ENCODE measurements at places on chromosomes 4 and X.

DNA sequence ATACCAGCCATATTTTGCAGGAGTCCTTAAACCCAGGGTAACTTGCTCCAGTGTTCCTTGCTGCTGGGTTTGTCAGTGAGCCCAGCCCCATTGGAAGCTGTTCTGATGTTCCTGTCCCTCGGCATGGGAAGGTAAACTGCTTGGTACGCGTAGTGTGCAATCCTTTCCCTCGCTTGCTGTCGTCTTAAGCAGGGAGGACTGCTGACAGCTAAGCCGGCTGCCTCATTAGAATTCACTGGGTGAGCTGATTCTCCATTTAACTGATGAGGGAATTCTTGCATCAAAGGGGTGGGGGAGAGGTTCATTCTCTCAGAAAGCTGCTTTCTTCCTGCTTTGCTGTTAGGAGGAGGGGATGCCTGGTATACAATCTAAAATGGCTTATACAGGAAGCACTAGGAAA, 164.6 kb downstream of the MID1IP1 start:
- no peak for DNase-seq

GRCh38 chrX:6120329-6120728, 108.3 kb downstream of the NLGN4X start:
- DNase-seq, result no peak

- DNase-seq, result peak; percentile 7
Measured at GRCh38 chrX:102546828-102547493, 30.4 kb upstream of the TMSB15A start.

GRCh38 chrX:153494061-153494460, 719 bp upstream of the BGN start:
- DNase-seq, result no peak

- peak; percentile 70 for DNase-seq
Measured at GRCh38 chr4:77052352-77052751, 23.4 kb downstream of the CCNI start.

DNA sequence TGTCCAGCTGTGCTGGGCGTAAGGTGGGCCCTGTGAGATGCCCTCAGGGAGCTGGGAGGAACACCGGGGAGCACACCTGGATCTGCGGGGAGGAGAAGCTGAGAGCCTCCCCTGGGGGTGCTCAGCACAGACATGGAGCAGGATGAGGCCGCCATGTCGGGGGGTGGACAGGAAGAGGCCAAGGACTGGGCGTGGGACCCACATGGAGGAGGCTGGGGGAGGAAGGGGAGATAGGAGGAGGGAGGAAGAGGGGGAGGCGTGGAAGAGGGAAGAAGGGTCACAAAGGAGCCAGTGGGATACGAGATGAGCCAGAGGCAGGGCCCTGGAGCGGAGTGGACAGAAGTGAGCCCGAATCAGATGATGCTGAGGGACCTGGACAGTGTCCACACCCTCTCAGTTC, 66.3 kb downstream of the ZFYVE28 start:
- DNase-seq, result no peak

GRCh38 chr4:98284640-98285046, 23.5 kb downstream of the RAP1GDS1 start:
- no peak for DNase-seq

DNA sequence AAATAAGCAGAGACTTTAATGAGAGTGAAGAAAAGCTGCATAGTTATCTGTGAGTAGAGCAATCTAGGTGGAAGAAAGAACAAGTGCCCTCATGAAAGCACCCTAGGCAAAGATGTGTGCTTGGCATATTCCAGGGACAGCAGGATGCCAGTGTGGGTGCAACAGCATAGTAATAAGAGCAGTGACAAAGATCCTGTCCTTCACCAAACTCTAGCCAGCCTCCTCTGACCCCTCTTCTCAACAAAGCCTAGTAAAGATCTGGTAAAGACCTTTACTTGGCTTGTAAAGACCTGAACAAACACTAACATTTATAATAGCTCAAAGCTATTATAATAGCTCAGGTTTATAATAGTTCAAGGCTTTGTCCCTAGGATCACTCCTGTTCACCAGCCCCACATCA, 735.4 kb downstream of the PCDH7 start:
- DNase-seq, result no peak

- no peak for DNase-seq
Measured at GRCh38 chrX:29992083-29992482, 223.3 kb upstream of the MAGEB2 start.

GRCh38 chrX:152632445-152633097, 5.1 kb upstream of the GABRQ start:
- peak; percentile 17 for DNase-seq

GRCh38 chr4:38490753-38491446, 173.1 kb upstream of the KLF3 start:
- no peak for DNase-seq

DNA sequence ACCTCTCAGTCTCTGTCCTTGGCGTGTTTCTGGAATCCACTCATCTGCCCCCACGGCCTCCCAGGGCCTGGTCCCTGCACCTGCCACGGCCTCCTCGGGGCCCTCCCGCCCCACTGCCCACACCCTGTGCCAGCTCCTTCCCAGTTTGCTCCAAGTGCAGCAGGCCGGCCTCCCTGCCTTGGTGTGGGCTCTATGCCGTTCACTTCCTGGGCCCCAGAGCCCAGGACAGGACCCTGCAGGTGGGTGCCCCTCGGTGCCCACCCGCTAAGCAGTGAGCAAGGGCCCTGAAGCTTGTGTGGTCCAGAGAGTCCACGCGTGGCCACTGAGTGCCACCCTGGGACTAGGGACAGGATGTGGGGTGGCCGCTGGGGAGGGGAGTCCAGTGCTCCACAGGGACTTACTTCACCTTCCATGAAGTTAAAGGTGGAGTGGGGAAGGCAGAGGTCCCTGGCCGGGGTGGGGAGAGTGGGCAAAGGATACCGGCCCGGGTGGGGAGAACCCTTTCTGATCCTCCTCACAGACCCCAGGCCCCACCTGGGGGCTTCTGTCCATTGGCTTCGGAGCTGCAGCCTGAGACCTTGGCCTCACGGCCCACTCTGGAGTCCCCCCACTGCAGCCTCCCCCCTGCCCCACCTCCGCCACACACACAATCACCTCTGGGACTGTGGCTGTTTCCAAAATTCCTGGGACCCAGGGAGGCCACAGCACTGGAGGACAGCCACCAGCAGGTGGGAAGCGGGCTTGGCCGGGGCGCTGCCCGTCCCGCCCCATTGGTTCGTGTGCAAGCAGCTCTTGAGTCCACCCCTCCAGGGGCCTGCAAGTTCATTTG, 60.0 kb upstream of the NKX1-1 start:
- no peak for DNase-seq

DNA sequence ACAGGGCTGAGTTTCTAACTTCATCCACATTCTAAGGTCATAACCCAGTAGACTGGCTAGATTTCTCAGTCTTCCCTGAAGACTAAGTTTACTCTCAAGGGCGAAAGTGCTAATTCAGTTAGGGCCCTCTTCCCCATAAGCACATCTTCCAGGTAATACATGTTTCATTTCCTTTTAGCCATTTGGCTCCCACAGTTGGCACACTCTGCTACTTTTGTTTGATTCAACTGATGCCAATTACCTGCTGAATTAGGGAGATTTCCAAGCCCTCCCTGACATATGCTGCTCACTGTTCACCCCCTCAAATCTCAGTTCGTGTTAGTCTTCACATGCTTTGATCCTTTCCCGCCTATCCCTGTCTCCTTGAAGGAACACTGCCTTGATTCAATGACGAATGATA, 17.0 kb upstream of the WDR17 start:
- no peak for DNase-seq

- no peak for DNase-seq
Measured at GRCh38 chr4:137067735-137068134, 464.6 kb downstream of the PCDH18 start.

DNA sequence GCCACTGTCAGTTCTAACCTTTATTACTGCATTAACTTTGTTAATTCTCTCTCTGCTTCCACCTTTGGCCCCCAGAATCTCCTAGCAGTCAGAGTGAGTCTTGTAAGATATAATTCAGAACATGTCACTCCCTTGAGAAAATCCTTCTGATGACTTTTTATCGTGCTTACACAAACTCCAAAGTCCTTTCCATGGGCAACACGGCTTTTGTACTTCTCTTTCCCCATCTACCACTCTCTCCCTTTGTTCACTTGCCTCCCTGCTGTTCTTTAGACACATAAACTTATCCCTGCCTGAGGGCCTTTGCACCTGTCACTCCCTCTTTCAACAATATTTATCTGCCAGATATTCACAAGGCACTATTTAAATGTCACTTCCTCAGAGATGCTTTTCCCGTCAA, 64.8 kb downstream of the MAOB start:
- DNase-seq, result no peak

DNA sequence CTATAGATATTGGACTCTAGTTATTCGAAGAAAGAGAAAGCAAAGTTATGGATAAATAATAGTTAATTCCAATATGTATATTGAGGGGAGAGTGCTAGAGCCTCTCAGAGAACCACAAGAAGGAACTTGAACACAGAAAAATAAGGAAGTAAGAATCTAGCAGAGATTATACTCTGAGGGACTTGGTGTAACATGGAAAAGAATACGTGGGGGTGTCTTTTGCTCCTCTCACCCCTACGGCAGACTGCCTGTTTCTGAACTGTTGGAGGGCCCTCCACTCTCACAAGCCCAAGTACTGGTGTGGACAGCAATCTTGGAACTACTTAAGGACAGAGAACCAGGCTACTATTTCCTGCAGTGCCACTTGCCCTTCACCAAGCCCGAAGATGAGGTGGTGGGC, 1174.4 kb upstream of the PCDH10 start:
- DNase-seq, result peak; percentile 7

DNA sequence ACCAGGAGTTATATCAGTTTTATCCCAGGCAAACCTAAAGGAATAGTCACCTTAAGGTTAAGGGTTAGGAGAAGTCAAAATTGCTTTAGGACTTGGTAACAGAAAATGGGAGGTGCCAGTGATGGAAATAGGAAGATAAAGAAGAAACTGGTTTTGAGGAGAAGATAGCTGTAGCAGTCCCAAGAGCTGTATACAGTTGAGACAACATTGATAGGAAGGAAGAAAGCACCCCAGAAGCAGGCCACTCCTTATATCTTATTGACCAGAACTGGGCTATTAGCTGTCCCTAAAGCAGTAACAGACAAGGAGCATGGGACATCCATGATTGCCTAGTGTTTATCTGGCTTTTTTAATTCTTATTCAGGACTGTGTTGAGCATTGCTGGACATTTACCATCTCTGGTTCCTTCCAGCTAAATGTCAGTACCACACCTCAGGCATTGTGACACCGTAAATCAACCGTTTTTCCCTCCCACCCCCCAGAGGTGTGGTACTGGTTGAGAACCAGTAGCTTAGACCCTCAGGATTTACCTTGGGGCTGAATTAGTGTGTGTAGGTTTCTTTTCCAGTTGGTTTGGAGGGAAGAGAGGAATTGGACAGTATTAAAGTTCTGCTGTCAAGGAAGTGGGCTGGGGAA, 2.0 kb upstream of the PGRMC2 start:
- peak; percentile 8 for DNase-seq

GRCh38 chr4:38832624-38833528, 23.7 kb downstream of the TLR6 start:
- DNase-seq, result no peak

GRCh38 chrX:104166735-104167436, 633 bp downstream of the FAM199X start:
- DNase-seq, result no peak

GRCh38 chrX:68299898-68300297, 133.4 kb downstream of the OPHN1 start:
- no peak for DNase-seq

GRCh38 chrX:140817943-140818342, 108.4 kb downstream of the LINC00632 start:
- DNase-seq, result peak; percentile 1

- DNase-seq, result no peak
Measured at GRCh38 chrX:136097871-136098805, 49.2 kb upstream of the FHL1 start.

Measured in B cell (primary cell).